ENCODE measurements at places on chromosomes 2 and 18.
A peak's percentile ranks its signal among the peaks of the same experiment; 100 is the strongest.

DNA sequence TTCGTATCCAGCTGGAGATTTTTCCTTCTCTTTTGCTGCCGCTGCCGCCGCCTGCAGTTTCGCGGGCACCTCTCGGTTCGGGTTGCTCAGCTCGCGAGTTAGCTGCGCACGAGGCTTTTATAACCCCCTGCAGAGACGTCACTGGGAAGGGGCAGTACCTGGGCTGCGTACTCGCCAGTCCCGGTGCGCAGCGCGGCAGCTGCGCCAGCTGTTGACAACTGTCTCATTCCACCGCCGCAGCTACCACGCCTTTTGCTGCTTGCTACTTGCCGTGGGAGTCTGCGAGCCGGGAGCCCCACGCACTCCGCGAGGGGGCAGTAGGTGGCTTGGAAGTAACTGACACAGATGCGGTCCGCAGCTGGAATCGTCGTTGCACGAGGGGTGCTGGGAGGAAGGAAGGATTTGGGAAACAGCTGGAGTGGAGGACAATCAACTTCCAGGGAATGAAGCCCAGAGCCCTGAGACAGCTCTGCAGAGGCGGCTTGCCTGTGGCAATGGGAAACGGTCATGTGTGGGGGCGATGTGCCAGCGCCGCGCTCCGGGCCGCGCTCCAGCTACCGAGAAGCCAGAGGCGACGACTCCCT is at the start of gene TACR1:
TSS of gene TACR1 (minus strand) at position 93 of the 584 bp plus-strand sequence. CDS start 586 bp downstream, outside the sequence.
- peak; percentile 40 for DNase-seq

GRCh38 chr2:168685600-168686451 is 116.6 kb upstream of the NOSTRIN start:
- DNase-seq: peak; percentile 69

DNA sequence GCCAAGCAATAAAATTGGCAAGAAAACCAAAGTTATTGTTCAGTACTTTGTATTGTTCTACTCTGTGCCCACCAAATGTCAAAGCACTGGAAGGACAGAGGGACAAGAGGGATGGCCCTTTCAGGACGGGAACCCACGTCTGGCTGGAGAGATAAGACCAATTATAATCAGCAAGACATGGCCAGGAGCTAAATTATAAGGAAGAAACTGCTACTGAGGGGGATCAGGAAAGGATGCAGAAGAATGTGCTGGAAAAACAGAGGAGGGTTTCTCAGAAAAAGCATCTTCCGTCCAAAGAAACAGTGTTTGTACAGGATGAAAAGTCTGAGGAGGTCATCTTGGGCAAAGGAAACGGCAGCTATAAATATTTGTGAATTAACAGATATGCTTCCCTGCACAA is 46.4 kb upstream of the NARS1 start:
- no peak for DNase-seq

- no peak for DNase-seq
Observed at GRCh38 chr2:111664275-111664850, 219.6 kb downstream of the ANAPC1 start.

GRCh38 chr2:226124548-226125011 is 675.0 kb downstream of the IRS1 start:
- DNase-seq: no peak

DNA sequence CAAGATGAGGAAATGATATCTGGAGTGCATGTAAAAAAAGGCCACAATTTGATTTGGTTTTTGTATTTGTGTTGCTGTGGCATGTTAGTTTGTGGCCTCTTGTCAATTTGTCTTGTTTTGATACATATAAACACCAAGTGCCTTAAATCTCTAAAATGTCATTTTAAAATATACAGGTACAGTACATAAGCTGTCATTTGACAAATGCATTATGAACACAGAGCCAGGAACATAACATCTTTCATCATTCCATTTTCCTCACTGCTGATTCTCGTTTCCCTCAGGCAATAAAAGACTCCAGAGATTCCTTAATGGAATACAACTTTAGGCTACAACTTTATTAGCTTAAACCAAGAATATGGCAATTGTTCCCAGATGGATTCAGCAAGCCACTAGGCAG is 217.5 kb downstream of the ZNF804A start:
- DNase-seq: no peak

- DNase-seq: no peak
Observed at GRCh38 chr2:144606466-144607095, 86.7 kb upstream of the ZEB2 start.

GRCh38 chr2:73886357-73886756 is 6.5 kb upstream of the ACTG2 start:
- no peak for DNase-seq

- no peak for DNase-seq
Observed at GRCh38 chr2:201250741-201251140, 9.6 kb upstream of the CASP8 start.

DNA sequence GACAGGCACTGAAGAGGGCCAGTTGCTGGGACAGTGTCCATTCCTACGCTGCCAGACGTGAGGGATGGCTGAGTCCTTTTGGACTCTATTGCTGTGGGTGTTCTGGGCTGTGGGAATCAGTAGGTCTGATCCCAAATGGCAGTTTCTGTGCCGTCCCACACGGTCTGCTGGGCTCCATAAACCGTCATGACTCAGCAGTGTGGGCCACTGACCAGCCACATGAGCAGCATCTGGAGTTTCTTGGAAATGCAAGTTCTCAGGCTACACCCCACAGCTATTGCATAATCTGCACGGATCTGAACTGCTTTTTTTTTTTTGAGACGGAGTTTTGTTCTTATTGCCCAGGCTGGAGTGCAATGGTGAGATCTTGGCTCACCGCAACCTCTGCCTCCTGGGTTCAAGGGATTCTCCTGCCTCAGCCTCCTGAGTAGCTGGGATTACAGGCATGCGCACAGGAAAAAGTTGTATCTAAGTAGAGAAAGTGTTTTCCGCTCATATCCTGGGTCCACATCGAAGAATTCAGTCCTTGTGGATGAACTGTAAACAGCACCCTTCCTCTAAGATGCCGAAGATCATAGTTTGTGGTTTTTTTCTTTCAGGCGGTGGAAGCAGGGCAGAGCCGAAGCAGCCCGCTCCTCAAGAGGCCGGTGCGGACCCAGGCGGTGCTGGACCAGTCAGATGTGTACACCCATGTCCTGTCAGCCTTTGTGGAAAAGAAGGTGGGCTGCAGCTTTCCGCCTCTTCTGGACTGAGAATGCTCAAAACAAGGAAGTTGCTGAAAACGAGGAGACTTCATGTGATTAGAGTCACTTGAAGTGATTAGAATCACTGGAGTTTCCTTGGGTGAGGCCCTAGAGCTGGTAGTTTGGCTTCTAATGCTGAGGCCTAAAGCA is 25.5 kb downstream of the RMC1 start:
- DNase-seq: no peak

DNA sequence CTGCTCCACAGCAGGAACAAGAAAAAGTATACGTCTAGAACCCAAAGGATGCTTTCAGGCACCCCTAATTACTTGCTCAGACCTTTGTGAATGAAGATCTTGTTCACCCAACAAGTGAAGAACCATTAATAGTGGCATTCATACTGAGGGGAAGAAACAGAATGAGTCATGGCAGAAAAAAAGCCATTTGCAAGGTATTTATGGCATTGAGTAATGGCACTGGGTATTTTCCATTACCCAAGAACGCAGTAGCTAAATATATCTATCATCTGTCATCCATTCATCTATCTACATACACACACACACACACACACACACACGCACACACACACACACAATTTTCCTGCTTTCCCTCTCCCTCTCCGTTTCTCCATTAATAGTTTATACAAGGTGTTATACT is 56.4 kb upstream of the XIRP2 start:
- no peak for DNase-seq

DNA sequence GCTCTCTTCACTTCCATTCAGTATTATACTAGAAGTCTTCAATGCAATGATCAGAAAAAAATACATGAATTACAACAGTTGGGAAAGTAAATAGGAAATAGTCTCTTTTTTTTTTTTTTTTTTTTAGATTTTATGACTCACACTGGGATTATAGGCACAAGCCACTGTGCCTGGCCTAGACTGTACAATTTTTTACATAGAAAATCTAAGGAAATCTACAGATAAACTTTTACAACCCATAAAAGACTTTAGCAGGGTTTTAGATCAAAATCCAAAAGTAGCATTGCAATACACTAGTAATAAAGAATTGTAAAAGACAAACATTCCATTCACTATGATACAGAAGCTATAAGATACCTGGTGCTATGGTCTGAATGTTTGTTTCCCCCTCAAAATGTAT is 39.0 kb downstream of the CFAP221 start:
- DNase-seq: no peak

GRCh38 chr2:218186355-218186766 is 19.6 kb upstream of the CXCR1 start:
- peak; percentile 64 for DNase-seq

GRCh38 chr2:57760381-57760801 is 286.2 kb upstream of the VRK2 start:
- DNase-seq: no peak

- peak; percentile 56 for DNase-seq
Observed at GRCh38 chr2:10141736-10142639, 19.4 kb downstream of the RRM2 start.

GRCh38 chr2:183614799-183615435 is 490.7 kb downstream of the NUP35 start:
- no peak for DNase-seq

DNA sequence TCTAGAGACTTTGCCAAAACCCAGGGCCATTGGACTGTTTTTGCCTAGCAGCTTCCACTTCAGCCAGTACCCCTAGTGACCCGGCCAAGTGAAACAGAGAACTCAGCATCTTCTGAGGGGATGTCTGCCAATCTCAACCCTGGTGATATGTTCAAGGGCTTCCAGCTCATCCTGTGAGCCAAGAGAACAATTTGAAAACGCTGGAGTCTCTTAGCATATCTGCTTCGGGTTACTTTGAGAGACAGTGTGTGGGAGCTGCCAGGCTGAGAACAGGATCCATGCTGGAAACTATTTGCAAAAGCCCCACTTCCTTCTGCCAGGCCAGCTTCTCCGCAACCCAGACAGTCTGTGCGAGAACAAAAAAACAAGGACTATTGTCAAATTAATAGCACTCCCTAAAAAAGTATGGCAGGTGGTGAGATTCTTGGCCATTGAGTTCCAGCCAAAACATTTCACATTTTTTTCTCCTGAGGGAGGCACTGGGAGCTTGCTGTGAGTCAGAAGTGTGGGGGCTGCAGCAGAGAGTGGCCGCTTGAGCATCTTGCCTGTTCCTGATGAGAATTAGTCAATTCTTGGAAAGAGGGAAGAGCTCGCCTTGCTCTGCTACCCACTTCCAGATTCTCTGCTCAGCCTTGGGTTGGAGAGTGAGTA is 395.6 kb upstream of the TRIB2 start:
- no peak for DNase-seq

DNA sequence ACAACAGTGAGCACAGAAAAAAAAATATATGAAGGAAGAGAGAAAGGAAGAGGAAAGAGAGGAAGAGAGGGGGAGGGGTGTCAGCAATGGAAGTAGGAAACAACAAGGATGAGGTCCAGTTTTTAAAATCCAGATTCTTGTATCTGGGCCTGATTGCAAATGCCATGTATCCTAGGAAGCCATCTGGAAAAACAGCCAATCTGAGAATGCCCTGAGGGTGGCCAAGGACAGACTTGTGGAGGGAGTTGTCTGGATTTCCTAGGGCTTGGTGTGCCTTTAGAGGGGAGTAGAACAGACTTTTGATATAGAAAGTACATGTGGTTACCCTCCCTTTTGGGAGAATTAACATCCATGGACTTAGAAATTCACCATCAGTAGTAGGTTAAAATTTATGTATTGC is 47.1 kb downstream of the PRKCE start:
- DNase-seq: peak; percentile 80

- no peak for DNase-seq
Observed at GRCh38 chr2:47015206-47015605, 99.6 kb upstream of the MCFD2 start.

GRCh38 chr18:55320424-55321264 is 267.3 kb downstream of the TCF4 start:
- no peak for DNase-seq

DNA sequence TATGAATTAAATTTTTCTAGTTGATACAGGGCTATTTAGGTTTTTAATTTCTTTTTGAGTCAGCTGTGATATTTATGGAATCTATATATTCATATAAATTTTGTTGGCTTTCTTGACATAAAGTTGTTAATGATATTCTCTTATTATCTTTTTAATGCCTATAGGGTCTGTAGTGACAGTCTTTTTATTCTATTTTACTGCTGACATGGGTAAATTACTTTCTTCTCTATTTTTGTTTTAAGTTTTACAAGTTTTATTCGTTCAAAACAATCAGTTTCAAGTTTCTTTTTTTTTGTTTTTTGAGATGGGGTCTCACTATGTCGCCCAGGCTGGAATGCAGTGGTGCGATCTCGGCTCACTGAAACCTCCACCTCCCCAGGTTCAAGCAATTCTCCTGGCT is 226.3 kb downstream of the ZRANB3 start:
- no peak for DNase-seq

GRCh38 chr18:25230658-25231326 is 121.2 kb downstream of the ZNF521 start:
- no peak for DNase-seq

DNA sequence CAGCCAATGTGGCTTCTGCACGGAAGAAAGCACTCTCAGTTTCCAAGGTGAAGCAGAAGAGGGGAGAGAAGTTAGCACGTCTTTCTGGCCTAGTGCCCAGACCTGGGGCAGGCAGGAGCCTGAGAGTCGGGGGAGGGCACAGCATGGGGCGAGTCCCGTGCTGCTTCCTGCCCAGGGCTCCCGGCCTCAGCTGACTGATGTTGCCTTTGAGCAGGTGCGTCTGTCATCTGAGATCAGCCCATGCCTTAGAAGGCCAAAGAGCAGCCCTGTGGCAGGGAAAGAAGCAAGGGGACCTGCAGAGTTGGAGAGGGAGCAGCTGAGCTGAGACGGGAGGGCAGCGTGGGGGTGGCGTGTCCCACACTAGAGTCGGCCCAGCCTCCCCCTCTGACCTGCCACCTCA is 3.3 kb downstream of the KCNIP3 start:
- no peak for DNase-seq

GRCh38 chr2:205975082-205975949 is 110.7 kb downstream of the INO80D start:
- DNase-seq: no peak

GRCh38 chr2:234719116-234719716 is 222.3 kb upstream of the ARL4C start:
- DNase-seq: peak; percentile 19

GRCh38 chr18:49856496-49856895 is 43.2 kb upstream of the ACAA2 start:
- no peak for DNase-seq

GRCh38 chr2:168583710-168584521 is 127.8 kb downstream of the CERS6 start:
- no peak for DNase-seq

- DNase-seq: no peak
Observed at GRCh38 chr2:28952836-28953211, 28.3 kb upstream of the TOGARAM2 start.

GRCh38 chr2:218024336-218024735 is 21.5 kb upstream of the TNS1 start:
- peak; percentile 3 for DNase-seq

GRCh38 chr2:9525266-9525665 is 30.4 kb downstream of the ADAM17 start:
- no peak for DNase-seq

GRCh38 chr2:127942002-127942401 is 56.2 kb upstream of the AMMECR1L start:
- DNase-seq: no peak

- DNase-seq: peak; percentile 64
Observed at GRCh38 chr2:164841719-164842623, at the start of gene COBLL1. COBLL1 (minus strand) TSS chr2:164841823; CDS start chr2:164841196, 627 bp downstream.

All from BE2C (cell line).